Stimulated activated CD8-positive, alpha-beta memory T cell treated with anti-CD3 and anti-CD28 coated beads, Interleukin-7, amount 100 ng/mL, for 1 hour (primary cell): ENCODE measurements at places on chromosomes 11 and 22.

DNA sequence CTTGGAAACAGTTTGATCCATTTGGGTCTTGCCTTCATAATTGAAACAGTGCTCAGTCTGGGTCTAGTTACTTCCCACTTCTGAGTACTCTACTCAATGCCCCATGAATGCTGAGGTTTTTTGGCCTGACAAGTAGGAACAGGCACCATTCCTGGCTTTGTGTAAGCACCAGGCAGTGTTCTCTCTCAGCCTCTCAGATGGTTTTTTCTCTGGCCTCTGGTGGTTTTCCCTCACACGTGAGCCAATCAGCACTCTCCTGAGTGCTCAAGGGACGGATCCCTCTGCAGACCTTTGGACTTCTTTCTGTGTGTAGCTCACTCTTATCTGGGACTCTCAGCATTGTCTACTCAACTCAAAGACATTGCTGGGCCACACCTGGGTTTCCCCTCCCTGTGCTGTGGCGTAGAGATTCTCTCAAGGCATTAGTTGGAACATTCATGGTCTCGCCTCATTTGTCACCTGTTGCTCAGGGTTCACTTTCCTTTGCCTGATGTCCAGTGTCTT, 21.3 kb downstream of the SIK2 start:
- DNase-seq, result no peak

- DNase-seq, result no peak
Observed at GRCh38 chr11:79266396-79266795, 174.4 kb downstream of the TENM4 start.

DNA sequence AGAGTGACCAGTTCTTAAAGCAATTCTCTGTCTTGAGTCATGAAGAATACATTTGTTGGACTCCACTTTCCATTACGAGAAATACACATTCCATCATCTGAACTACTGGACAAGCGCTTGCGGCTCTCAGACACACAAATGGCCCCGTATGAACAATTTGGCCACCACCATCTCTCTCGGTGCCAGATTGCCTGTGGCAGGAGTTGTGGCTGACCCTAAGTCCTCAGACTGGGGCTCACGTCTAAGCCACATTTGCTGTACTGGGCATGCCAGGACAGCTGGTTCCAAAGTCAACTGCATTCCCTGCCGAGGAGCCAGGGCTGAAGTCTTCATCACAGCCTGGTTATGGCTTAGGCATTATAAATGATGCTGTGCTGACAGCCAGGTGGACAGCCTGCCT, 227.5 kb downstream of the MIAT start:
- DNase-seq, result no peak

DNA sequence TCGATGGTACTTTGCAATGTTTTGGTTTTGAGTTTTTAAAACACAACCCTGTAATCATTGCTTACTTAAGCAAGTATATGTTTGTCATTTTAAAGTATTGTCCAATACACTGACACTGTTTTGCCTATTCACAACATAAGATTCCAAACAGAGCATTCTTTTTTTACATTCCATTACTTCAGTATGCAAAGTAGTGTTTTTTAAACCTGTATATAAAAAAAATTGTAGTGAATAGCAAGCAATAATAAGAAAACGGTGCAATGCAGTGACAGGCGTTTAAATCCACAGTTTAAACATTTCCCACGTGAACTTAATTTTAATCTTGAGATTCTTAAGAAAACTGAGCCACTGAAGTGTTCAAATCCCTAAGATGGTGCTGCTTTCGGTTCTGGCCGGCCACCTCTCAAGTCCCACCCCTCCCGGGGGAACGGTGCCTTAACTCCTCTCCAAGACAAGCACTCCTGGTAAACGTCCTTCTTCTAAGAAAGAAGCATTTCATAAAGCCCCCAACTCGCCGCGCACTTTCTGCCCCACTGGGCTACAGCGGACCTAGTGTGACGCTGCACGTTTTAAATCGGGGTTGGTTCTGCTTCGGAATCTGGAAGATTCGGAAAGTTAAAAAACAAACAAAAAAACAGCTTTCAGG, 2.9 kb downstream of the PGR start:
- DNase-seq, result no peak

DNA sequence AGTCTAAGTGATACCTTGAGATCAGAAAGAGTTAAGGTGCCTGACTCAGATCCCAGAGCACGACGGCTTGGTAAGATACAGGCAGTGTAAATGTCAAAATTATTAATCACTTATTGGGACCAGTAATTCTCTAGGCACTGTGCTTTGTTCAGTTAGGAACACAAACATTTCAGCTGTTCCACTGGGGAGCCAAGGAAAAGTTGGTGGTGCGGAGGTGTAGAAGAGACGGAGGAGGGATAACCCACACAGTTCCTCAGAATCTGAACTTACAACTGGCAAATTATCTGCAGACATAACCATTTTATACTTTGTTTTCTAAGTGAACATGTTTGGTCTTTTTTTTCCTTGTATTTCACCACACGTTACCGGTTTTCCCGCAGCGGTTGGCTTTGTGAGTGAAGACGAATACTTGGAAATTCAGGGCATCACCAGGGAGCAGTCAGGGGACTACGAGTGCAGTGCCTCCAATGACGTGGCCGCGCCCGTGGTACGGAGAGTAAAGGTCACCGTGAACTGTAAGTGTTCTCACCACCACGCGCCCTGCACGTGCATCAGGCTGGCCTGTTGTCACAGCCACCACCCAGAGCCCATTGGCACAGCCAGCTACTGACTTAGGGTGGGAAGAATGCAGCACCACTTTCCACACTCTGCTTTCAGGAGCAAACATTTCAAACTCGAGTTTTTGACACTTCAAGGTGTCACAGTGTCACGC, 937.0 kb downstream of the NTM start:
- DNase-seq, result no peak

GRCh38 chr11:119721129-119722120, 7.6 kb downstream of the NECTIN1 start:
- no peak for DNase-seq

DNA sequence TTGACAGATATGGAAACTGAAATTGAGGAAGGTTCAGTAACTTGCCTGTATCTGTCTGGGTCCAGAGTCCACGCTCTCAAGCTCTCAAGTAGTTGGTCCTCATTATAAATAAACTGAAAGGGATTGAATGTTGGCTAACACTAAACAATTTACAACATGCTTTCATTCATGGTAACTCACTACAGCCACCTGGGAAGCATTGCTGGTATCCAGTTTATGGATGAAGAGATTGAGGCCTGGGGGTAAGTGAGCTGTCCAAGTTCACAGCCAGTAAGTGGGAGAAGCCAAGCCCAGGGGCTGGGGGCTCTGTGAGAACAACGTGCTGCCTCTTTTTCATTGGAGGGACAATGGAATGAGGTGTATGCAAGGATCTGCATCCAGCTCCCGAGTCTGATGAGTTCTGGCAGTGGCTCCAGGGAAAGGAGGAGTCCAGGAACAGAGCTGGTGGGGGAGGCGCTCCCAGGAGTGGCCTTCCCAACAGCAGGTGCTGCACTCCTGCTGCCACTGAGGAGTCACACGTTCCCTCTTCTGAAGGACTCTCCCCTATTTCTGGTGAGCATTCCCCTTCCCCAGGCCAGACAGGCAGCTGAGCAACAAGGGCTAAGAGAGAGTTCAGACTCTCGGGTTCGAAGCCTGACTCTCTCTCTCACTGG, 175.8 kb downstream of the CSNK2A3 start:
- DNase-seq, result no peak

DNA sequence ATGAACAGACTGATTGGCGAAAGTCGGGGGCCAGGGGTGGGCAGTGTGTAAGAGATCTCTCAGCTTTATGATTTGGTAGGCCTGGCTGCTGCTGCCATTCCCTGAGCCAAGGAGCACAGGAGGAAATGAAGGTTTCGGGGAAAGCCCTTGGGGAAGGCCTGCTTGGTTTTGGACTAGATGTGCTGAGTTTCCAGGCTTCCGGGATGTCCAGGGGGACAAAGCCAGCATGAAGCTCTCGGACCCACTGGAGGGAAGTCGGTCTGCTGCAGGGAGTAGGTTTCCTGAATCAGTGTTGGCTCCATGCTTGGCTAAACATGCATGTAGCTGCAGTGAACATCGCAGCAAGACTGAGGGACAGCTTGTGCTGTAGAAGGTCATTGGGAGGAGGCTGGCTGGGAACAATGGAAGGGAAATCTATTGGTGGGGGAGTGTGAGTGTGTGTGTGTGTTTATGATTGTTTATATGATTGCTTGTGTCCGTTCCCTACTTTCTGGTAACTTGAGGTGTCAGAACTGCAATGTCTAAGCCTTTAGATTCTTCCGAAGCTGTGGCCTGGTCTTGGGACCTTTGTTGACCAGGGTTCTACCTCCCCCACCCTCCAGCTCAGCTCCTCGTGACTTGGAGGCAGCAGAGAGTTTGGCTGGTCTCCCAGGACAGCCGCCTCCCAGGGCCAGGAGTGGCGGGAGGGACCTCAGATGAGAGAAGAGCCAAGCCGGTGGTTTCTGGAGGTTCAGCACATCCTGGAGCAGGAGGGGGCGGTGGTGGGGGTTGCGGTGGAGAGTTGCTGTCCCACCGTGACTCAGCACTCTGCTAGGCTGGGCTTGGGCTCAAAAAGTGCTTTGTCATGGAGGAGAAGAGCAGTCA, 4.0 kb upstream of the FTH1 start:
- no peak for DNase-seq

- DNase-seq, result no peak
Observed at GRCh38 chr11:130766650-130767565, 149.4 kb downstream of the SNX19 start.

DNA sequence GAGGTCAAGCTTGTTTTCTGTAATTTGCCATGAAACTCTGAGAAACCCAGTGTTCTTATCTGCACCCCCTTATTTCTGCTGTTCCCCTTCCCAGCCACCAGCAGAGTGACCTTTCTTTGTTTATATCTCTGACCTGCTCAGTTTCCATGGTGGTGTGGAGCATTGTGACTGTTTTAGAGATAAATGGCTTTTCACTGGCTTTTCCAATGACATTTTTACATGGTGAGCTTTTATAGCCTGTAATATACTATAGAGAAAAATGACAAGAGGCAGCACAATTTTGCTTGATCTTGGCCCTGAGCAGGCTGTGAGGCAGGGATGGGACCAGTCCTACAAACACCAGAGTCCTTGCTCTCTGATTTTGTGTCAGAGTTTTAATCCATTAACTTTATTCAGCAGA, 233.9 kb downstream of the FAT3 start:
- DNase-seq, result no peak

- DNase-seq, result peak; percentile 59
Observed at GRCh38 chr11:66868726-66869566, 12.1 kb downstream of the LRFN4 start.

GRCh38 chr11:19723572-19724342, 11.1 kb downstream of the NAV2 start:
- DNase-seq, result no peak

DNA sequence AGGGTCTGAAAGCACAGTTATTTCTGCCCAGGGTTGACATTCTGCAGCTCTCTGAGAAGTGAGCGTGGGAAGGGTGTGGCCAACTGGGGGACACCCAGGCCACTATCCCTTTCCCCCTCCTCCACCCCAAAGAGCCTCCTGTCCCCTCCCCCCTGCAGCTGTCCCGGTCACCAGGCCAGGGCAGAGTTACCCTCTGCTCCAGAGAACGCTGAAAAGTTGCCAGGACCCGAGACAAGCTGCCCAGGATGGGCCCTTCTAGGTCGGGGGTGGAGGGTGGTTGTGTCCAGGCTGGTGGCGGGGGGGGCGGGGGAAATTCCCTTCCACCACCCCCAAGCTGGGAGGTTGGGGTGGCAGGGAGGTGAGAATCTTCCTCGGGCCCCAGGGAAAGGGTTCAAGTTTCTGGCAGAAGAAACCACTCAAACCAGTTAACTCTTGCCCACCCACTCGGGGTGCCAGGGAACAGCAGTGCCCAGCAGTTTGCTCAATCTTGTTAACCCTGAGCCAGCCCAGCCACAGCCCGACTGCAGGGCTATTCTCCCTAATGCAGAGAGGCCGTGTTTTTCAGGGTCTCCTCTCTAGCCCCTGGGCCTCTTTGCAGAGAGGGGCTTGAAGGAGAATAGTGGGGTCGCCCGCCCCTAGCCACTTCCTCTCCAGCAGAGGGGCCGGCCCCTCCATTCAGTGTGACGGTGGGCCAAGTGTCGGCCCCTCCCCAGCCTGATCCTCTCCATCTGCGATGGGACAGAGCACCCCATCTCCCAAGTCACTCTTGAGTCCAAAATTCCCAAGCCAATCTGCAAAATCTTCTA, 697 bp downstream of the LGALS1 start:
- DNase-seq, result no peak

DNA sequence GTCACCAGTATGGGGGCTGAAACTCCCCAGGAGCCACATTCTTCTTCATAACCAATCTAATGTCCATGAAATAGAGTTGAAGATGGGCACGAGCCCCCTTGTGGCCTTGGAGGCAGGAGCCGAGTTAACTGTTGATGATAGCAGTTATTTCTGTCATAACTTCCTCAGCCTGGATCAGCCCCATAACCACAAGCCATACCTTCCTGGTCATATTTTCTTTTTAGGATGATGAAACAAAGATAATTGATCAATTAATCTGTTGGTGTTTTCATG, 65.0 kb upstream of the TTC12 start:
- DNase-seq, result no peak

GRCh38 chr11:104122011-104122635, 41.8 kb downstream of the PDGFD start:
- DNase-seq, result no peak

- no peak for DNase-seq
Observed at GRCh38 chr11:33691066-33691864, 9.4 kb downstream of the C11orf91 start.

DNA sequence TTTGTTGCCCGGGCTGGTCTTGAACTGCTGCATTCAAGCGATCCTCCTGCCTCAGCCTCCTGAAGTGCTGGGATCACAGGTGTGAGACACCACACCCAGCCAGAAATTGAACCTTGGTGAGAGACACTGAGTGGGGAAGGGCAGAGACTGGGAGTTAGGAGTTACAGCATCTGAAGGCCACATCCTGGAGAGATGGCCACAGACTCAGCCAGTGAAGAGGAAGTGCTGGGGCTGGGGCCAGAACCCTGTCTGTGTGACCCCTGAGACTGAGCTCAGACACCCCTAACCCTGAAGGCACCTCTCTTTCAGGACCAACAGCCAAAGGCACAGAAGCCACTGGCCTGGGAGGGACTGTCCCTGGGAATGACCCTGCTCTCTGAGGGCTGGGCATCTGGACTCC, 33.8 kb downstream of the TXN2 start:
- no peak for DNase-seq

GRCh38 chr11:12817681-12818332, 143.6 kb downstream of the TEAD1 start:
- DNase-seq, result no peak

DNA sequence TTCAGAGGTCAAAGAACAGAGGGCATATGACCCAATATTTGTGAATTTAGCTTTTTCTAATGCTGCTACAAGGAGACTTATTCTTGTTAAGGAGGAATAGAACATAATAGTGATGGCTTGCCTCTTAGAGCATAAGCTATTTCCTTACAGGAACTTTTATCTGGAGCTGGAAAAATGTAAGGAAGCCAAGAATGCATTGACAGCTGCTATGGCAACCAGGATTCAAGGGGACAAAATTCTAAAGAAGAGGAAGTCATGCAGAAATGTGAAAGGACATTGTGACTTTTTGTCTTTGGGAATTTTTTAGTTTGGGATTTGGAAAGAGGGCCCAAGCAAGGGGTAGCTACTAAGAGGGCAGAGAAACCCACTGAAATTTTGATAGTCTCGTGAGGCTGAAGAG, 51.1 kb downstream of the EHF start:
- DNase-seq, result no peak

- DNase-seq, result no peak
Observed at GRCh38 chr22:17629173-17629489, 582 bp upstream of the ATP6V1E1 start.

- DNase-seq, result no peak
Observed at GRCh38 chr11:74018331-74019005, 9.6 kb upstream of the UCP3 start.

- no peak for DNase-seq
Observed at GRCh38 chr22:26610072-26610958, 7.5 kb downstream of the CRYBB1 start.
